Stimulated activated naive CD8-positive, alpha-beta T cell treated with anti-CD3 and anti-CD28 coated beads, Interleukin-15, amount 100 ng/mL, for 72 hours (primary cell): ENCODE measurements at places on chromosomes 13 and 19.

GRCh38 chr19:56933014-56933705 lies 92.6 kb upstream of the PEG3 start:
- DNase-seq: no peak

DNA sequence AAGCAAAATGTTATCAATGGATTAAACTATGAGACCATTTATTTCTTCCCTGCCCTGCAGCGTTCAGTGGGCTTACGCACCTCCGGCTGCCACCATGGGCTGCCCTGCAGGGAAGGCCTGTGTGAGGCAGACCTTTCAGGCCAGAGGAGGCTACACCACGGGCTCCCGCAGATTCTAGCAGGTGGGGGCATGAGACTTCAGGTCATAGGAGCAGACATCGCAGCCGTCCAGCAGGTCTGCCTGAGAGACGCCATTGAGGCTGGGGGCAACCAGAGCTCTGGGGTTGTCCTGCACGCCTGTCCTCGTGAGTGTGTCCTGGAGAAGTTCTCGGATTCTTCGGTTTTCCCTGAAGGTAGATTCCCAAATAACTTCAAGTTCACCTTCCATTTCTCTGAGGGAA lies 9.4 kb upstream of the SLC7A9 start:
- no peak for DNase-seq

DNA sequence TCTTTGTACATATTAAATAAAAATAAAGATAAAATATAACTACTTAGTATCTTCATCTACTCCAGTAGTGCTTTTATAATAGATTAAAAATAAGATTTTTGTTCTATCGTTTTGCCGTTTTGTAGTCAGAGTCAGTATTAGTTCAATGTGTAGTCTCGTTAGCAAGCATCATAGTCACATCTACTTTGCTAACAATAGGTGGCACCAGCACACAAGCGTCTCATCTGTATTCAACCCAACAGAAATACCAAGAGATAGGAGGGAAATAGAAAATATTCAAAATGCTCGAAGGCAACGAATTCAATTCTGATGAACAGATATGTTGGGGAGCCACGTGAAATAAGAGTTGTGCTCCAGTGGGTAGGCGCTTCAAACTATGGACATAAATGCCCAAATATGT lies 21.4 kb upstream of the MICU2 start:
- no peak for DNase-seq

GRCh38 chr13:47813718-47814117 lies 187.4 kb downstream of the SUCLA2 start:
- DNase-seq: no peak

DNA sequence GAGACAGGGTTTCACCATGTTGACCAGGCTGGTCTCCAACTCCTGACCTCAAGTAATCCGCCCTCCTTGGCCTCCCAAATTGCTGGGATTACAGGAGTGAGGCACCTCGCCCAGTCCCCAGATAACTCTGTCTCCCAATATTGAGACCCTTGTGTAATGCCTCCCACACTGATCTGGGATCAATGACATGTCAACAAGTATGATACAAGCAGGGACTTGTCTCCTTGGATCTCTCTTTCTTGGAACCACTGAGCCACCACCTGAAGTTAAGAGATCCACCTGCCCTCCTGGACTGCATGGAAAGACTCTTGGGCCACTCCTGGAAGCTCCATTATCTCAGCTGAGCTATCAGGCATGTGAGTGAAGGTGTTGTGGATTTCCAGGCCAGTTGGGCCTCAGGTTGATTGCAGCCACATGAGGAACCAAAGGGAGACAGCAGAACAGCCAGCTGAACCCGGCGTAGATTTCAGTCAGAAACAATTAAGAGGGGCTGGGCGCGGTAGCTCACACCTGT lies 15.1 kb downstream of the NFKBID start:
- DNase-seq: no peak

- DNase-seq: no peak
Measured at GRCh38 chr19:12787458-12787857, 3.8 kb upstream of the JUNB start.

DNA sequence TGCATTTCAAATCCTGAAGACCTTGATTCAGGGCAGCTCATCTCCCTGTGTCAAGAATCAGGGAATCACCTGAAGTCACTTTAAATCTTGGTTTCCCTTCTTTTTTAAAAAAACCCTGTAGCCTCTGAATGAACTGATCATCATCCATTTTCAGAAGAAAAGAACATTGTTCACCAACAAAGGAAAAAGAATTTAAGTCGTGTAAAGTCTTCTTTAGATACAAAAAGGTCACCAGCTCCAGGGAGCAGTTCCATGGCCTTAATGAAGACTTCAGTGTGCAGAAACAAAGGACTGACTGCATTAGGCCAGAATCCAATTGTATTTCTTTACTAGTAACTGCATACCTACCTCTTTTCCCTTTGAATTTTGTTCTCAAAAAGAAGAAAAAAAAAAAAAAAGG lies 245.0 kb downstream of the ABCC4 start:
- DNase-seq: no peak

- no peak for DNase-seq
Measured at GRCh38 chr13:96946709-96947311, 47.5 kb downstream of the OXGR1 start.

GRCh38 chr13:95180513-95181245 lies 120.6 kb downstream of the ABCC4 start:
- DNase-seq: no peak

GRCh38 chr13:82681535-82681934 lies 1200.7 kb downstream of the SLITRK1 start:
- no peak for DNase-seq

- no peak for DNase-seq
Measured at GRCh38 chr13:80262051-80262695, 78.8 kb downstream of the SPRY2 start.

DNA sequence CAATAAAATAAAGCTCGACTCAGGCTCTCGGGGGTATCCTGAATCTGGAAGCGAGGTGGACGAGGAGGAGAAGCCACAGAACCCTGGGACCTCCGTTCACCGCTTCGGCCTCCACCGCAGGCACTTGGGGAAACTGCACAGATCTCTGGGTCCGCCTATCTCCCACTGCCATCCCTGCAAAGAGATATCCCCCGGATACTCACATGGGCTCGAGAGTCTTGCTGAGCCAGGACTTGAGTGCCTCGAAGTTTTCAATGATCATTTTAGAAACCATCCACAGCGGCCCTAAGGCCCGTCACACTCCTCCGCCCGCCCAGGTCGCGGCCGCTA lies 589 bp downstream of the RBM26 start:
- no peak for DNase-seq

- DNase-seq: no peak
Measured at GRCh38 chr19:38543807-38544568, 73.8 kb downstream of the MAP4K1 start.

DNA sequence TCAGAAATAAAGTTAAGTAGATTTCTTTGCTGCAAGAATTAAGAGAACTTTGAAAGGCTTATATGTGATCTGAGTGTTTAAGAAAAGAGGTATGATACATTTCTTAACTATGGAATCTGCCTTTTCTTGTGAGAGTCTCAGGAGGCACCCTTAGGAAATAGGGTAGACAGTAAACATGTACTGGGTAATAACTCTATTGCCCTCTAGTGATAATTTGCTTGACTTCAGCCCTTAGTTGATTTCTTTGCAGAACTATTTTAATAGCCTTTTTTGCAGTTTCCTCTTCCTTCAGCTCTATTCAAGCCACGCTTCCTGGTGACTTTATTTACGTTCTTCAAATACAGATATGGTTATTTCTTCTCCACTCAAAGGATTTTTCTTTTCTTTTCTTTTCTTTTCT lies 37.0 kb upstream of the CCNA1 start:
- no peak for DNase-seq

GRCh38 chr13:38784036-38784880 lies 97.4 kb downstream of the FREM2 start:
- no peak for DNase-seq

- peak; percentile 21 for DNase-seq
Measured at GRCh38 chr19:39969681-39970424, 1.1 kb upstream of the PSMC4 start.

DNA sequence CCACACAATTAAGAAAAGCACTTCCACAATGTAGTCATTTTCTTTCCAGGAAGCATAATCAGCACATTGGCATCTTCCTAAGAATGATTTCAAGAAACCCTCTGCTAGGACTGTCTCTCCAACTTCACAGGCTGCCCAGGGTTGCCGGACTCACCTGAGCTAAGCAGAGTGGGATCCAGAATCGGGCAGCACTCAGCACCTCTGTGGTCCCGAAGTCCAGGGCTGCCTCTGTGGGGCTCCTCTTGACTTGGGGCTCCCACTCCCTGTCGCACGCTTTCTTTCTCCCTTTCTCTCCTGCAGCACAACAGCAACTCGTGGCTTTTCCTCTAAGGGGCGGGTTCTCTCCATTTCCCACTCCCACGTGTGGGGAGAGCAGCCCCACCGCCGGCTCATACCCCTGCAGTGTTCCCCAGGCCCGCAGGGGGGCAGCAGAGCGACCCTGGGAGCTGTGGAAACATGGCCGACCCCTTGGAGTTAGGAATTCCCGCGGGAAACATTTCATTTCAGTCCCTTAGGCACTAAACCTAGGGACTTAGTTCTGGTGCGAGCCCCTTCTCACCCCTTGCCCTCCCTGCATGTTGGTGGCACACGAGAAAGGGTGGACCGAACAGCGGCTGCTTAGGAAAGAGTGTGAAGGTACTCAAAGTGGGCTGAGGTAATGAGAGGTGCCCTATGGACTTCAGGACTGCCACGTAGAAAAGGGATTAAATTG lies at the start of gene TMEM272:
Gene TMEM272, minus strand, starts transcription at position 316 of the 712 bp plus-strand sequence. CDS start 6,647 bp downstream, outside the sequence.
- peak; percentile 62 for DNase-seq

GRCh38 chr13:75360170-75360569 lies 121.8 kb downstream of the TBC1D4 start:
- no peak for DNase-seq

GRCh38 chr19:29287061-29287460 lies 74.1 kb upstream of the UQCRFS1 start:
- DNase-seq: no peak

DNA sequence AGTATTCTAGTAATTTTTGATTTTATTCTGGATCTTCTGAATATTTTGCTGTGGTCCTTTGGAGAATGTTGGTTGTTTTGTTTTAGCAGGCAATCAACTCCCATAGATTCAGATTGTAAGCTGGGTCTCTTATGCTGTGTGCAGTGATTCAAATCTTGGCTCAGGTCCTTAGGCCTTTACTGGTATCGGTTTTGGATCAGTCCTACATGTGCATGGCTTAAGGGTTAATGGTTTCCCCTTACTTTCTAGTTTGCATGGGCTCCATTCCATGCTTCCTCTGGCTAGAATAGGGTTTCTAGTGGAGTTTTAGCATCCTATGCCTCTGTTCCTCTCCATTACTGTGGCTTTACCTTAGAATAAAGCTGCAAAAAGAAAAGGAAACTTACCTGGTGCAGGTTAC lies 16.1 kb downstream of the NDFIP2 start:
- no peak for DNase-seq

DNA sequence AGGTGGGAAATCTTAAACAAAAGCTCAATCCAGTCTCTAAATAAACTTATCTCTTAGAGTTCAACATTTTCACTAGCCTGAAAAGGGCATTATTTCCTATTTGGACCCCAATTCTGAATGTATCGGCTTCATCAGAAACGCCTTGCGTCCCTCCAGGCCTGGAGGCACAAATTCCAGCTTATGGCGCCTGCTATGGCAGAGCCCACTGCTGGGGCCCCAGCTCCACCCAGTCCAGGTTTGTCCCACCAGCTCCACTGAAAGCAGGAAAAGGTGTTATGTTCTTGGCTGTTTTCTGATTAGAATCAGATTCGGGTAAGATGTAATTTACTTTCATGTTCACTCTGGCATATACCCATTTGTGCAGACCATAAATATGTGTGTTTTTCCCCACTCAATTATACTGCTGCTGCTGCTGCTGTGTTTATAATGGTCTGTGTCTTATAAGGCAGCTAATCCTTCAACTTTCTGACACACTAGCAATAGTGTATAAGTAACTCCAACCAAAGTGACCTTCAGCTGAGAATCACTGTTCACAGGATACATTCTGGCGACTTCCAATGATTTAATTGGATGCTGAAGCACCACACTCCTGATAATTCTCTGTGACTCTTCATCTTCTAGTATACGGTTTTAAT lies 6.4 kb downstream of the IRS2 start:
- DNase-seq: no peak

- DNase-seq: no peak
Measured at GRCh38 chr19:41027273-41027967, 36.3 kb downstream of the CYP2B6 start.

- DNase-seq: no peak
Measured at GRCh38 chr13:49679246-49679645, 12.0 kb downstream of the EBPL start.

GRCh38 chr19:19074196-19074882 lies 10.5 kb downstream of the SLC25A42 start:
- no peak for DNase-seq

GRCh38 chr13:111404746-111405145 lies 84.3 kb downstream of the TEX29 start:
- no peak for DNase-seq

GRCh38 chr19:29516821-29517395 lies 8.9 kb upstream of the VSTM2B start:
- no peak for DNase-seq

DNA sequence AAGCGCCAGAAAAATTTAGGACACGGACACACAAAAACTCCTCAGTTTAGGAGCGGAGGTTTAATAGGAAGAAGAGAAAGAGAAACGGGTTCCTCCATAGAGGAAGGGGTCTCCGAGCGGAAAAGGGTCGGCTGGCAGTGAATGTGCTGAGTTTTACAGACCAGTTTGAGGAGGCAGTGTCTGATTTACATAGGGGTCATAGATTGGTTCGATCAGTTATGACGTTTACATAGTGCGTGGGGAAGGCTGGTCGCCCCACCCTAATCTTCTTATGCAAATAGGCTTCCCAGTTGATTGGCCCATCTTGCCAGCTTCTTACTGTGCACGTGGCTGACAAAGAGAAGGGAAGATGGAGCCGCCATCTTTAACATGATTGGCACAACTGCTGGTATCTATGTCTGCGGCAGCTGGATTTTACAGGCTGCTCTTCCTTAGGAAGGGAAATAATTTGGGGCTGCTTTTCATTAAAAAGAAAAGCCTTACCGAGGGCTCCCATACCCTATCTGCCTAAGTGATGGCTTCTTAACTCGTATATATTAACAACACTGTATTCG lies 1.2 kb upstream of the ZNF225 start:
- peak; percentile 23 for DNase-seq

DNA sequence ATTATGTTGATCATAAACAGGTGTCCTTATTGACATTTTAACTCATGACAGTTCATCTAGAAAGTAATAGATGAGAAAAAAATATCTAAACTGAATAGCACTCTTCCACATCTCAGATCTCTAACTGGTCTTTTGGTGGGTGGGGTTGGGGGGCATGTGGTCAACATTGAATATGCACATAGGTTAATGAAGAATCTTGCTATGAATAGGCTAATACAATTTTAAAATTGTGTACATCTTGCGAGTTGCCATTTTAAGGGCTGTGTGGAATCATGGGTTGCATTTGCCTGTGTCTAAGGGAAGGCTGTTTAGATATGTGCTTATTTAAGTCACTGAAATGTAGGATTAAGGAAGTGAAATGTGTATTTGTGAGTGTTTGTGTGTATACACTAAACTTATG lies 346.0 kb downstream of the ITGBL1 start:
- no peak for DNase-seq

DNA sequence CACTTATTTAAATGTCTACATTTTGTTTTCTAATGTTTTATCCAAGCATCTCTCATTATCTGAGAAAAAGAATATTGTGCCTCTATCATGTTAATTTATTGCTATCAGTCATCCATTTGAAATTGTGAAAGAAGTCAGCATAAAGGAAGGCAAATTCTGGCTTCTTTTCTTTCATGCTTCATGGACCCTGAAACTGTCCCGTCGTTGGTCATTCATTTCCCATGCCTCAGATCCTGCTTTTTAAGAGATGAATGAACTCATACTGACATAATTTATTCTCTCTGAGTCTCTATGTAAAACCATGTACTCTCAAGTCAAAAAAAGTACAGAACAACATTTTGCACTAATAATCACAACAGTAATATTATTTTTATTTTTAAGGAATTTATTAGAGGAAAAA lies 2512.0 kb downstream of the PCDH9 start:
- DNase-seq: no peak
